ENCODE measurements at places on chromosomes 13 and 19. TPM values are rescaled to one million over a fixed set of nuclear protein-coding genes. Genes with fewer than 3 reads are reported as not detected.

Gene NRTN
- total RNA-seq = 2.1 TPM

Gene TNNT1
- 1.2 TPM for total RNA-seq

Gene SPTBN4
- 1.5 TPM for total RNA-seq

Gene DNAAF3
- total RNA-seq = 1.5 TPM

Gene CPB2
- 74.4 TPM for total RNA-seq

Gene RGL3
- total RNA-seq = 54.6 TPM

Gene POLD1
- total RNA-seq = 34.4 TPM

Gene IGFL3
- not detected for total RNA-seq

Gene RYR1
- 6.5 TPM for total RNA-seq

Gene AKT2
- 103 TPM for total RNA-seq

Gene NCAN
- not detected for total RNA-seq

Gene PALM
- total RNA-seq = 56.9 TPM

Gene ZNF555
- total RNA-seq = 6.9 TPM

Gene MRPL57
- 19.4 TPM for total RNA-seq

Gene CYP2F1
- total RNA-seq = not detected

Gene ZNF681
- 1.9 TPM for total RNA-seq

Gene GRK1
- 0.09 TPM for total RNA-seq

Gene FBXO27
- 7.6 TPM for total RNA-seq

Gene ZNF154
- total RNA-seq = 4.5 TPM

Gene FXYD1
- total RNA-seq = 67.6 TPM

Gene ZBTB32
- 0.23 TPM for total RNA-seq

Gene ZNF227
- 17.0 TPM for total RNA-seq

Gene EEF1AKMT1
- 8.9 TPM for total RNA-seq

Gene GAS6
- total RNA-seq = 197 TPM

Gene ZNF66
- 6.7 TPM for total RNA-seq

Gene DNAJB1
- total RNA-seq = 99.7 TPM

Gene MTUS2
- 0.41 TPM for total RNA-seq

Gene ENOX1
- total RNA-seq = 0.69 TPM

Gene PCDH9
- 5.1 TPM for total RNA-seq

Gene HOMER3
- 29.3 TPM for total RNA-seq

Gene SHANK1
- 0.35 TPM for total RNA-seq

Gene B3GNT3
- 2.1 TPM for total RNA-seq

Gene FFAR1
- not detected for total RNA-seq

Gene GZMM
- 2.9 TPM for total RNA-seq

Gene BCL2L12
- total RNA-seq = 15.8 TPM

Gene MBOAT7
- 57.9 TPM for total RNA-seq

Gene GPC5
- 8.1 TPM for total RNA-seq

Gene ZSWIM9
- total RNA-seq = 7.5 TPM

Gene TDRD3
- 25.6 TPM for total RNA-seq

Gene CAMSAP3
- 29.1 TPM for total RNA-seq
